Activated T-cell treated with anti-CD3 and anti-CD28 coated beads, Interleukin-2, amount 50 U/mL, for 48 hours (primary cell): ENCODE measurements at places on chromosomes 1 and 21.

GRCh38 chr1:180778782-180779398 is 133.8 kb upstream of the KIAA1614 start:
- DNase-seq = no peak

DNA sequence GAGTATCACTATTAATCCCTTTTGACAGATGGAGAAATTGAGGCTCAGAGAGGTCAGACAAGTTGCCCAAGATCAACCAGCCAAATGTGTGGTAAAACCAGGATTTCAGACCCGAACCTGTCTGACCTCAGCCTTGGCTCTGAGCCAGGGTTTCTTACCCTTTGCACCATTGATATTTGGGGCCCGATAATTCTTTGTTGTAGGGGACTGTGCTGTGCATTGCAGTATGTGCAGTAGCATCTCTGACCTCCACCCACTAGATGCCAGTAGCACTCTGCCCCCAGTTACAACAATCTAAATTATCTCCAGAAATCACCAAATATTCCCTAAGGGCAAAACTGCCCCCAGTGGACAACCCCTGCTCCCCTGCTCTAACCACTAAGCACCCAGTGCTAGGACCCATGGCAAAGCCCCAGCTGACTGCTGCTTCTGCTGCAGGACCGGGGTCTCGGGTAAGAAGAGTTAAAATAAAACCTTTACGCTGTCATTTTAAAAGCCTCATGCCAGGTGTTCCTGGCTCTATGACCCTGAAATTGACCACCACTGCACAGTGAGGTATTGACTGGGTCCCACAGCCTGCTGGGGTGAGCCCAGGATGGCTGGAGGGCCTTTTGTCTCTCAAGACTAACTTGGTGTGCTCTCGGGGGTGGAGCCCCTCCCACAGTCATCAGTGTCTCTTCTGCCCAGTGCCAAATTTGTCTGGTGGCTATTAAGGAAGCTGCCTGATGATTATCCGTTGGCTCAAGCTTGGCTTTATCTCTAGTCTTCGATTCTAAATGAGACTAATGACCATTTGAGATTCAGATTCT is 5.6 kb upstream of the MAN1C1 start:
- DNase-seq = no peak

DNA sequence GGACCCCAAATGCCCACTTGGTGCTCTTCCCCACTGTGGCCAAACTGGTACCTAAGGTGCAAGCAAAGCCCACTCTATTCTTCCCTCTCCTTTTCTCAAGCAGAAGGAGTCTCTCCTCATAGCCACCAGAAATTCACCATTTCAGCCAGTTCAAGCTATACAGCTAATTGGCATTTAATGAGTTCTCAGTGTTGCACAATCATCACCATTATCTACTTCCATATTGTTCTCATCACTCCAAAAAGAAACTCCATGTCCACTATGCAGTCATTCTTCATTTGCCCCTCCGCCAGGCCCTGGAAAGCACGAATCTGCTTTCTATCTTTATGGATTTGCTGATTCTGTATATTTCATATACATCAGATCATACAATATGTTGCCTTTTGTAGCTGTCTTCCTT is 9.9 kb upstream of the ATG4C start:
- no peak for DNase-seq

GRCh38 chr1:193657552-193657951 is 471.1 kb upstream of the B3GALT2 start:
- no peak for DNase-seq

DNA sequence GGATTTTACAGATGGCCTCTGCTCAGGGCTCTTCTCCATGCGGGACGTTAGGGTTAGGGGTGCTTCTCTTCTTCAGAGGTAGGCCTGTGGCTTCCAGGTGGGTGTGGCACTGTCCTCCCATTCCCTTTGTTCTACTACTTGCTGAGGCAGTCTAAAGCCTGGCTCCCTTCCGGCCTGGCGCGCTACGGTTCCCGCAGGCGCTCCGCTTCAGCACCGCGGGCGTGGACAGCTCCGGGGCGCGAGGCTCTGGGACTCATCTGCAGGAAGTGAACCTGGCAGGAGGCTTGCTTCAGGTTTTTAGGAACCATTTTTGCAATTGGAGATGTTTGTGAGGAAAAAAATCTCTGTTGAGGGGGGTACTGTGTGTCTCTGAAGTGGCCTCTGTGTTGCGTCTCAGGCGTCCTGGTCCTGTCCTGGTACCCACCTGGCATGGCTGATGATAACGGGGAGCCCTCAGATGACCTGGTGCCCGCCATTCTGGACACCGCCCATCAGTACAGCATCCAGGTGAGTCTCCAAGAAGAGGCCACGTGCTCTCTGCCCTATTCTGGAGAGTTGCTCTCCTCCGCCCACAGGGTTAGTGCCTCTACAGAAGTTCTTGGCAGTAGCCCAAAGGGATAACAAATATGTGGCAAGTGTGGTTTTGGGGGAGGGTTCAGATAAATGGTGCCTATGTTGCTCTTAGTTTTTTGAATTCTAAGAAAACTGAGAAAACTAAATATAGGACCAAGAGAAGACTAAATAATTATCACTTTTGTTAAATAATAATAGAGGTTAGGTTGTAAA is 1.9 kb downstream of the MANEAL start:
- DNase-seq = peak; percentile 73

DNA sequence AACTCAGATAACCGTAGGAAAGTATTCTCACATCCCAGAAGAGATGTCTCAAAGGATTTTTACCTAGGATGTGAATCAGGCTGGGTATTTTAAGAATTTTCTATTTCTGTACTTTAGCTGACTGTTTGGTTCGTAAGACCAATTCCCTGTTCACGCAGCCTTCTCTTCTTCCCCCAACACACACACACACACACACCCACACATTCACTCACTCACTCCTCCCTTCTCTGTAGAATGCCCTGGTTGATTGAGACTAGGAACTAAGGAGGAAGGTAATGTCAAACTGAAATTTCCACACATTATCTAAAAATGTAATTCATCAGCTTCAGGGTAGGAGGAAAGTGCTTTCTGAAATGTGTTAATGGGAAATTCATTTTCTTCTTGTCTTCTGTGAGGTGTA is 43.5 kb downstream of the ELAVL4 start:
- DNase-seq = no peak

GRCh38 chr1:244545511-244545910 is 84.4 kb downstream of the CATSPERE start:
- DNase-seq = no peak

- peak; percentile 86 for DNase-seq
These were observed 1.2 kb downstream of the GPR153 start for GRCh38 chr1:6259491-6260362.

GRCh38 chr1:156667968-156668709 is 9.1 kb downstream of the NES start:
- DNase-seq = no peak

- DNase-seq = no peak
These were observed 360.7 kb downstream of the CAMTA1 start for GRCh38 chr1:7145947-7146346.

DNA sequence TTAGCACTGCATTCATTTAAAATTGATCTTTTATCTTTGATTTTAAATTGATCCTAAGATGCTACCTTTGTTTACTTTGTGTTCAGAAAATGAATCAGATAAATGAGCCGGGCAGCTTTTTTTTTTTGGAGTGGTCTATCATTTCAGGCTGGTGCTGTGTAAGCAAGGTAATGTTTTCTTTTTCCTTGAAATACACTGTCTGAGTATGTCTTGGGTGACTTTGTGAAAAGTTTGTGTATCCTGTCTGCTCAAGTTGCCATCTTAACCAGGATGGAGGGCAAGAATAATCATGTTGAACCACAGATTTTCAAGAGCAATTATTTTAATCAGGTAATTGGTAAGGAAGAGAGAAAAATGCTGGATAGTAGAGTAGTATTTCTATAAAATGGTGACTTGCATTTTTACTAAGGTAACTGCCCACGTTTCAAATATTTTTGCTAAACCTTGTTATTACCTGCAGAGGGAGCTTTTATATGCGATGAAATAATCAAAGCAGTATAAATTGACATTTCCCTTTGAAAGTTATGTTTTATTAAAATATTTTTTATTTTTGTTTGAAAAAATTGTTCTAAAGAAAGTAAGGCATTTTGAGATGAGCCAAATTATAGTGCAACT is 11.1 kb downstream of the ADGRL2 start:
- DNase-seq = no peak

DNA sequence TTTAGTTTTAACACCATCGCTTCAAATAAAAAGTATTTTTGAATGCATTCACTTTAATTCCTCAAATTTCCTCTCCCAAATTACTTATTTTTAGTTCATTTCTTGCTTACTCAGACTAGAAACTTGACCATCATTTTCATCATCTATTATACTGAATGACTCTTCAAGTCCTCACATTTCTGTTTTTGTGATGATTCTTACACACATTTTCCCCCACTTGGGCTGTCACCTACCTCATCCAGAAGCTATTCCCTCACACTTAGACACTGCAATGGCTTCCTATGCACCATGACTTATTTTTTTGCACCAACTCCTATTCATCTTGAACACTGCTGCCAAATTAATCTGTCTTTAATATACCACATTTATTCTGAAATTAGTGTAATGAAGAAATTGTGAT is 239.6 kb upstream of the DUSP10 start:
- DNase-seq = no peak

DNA sequence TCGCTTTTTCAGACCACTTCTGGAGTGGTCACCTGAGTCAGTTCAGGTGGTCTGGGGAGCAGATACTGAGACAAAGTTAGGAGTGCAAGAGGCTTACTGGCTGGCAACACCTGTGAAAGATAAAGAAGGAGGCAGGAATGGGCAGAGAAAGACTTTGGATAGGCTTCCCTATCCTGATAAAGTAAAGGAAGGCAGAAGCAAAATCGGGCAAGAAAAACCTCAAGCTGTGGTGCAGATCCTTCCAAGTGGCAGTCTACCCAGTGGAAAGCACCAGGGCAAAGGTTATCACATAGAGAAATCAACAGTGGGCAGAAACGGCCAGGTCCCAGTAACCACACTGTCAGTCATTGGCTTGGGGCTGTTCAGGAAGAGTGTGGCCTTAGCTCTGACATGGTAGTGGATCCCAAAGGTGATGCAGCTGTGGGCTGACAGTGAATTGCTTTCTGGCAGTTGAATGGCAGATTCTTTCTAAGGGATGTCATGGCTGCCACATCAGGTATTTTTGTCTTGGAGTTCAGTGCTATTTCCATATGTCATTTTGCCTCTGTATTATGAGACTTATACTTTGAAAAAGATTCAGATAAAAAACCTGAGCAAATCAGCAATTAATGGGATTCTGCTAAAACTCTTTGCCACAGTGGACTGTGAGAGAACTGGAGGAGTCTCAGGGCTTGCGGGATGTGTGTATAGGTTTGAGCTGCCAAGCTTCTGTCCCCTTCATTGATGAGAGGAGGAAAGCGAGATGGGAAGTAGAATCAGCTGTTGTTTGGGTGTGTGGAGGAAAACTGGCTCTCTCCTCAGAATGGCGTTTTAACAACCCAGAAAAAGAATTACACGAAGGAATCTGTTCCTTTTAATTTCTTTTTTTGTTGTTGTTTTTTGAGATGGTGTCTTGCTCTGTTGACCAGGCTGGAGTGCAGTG is 8.1 kb upstream of the CGN start:
- no peak for DNase-seq

DNA sequence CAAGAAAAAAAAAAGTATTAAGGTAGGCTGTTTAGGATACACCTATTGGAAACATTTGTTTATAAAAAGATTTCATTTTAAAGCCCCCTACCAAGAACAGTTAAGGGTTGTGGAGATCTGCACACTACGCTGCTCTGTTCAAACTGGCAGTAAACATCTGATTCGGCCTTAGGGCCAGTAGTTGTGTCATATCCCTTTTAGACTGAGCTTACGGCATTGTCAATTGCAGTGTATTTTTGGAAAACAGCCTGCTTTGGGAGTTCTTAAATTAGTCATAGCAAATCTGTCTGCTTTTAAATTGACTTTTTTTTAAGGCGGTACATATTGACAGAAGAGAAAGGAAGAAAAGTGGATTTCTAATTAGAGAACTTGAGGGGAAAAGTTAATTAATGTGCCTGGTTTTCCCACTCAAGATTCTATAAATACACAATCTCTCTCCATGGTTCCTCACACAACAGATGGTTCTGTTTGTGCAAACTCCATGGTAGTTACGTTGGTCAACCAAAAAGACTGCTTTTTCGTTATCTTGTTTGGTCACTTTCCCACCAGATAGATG is 1.7 kb upstream of the ELK4 start:
- DNase-seq = no peak

GRCh38 chr1:94130851-94131595 is 10.1 kb upstream of the ABCA4 start:
- no peak for DNase-seq

- DNase-seq = no peak
These were observed 69.7 kb upstream of the PDE9A start for GRCh38 chr21:42583477-42584295.

DNA sequence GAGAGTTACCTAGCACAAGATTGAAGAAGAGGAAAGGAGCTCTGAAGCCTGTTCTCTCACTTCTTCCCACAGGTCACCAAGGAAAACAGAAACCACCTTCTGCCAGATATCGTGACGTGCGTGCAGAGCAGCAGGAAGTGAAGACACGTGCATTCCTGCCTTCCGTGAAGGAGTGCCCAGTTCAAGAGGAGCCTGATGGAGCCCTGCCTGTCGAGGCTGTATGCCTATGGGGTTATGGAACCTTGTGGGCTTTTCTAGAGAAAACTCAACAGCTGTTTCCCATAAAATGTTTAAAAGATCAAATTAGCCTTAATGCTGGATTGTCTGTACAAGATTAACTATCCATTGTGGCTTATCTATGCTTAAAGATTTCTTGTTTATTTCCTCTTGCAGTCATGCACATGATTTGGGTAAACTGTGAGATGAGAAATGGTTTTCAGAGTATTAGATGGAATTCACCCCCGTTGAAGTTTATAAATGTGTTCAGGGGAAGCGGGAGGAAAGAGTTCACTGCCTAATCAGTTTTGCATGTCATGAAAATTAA is 27.8 kb downstream of the NTPCR start:
- no peak for DNase-seq

DNA sequence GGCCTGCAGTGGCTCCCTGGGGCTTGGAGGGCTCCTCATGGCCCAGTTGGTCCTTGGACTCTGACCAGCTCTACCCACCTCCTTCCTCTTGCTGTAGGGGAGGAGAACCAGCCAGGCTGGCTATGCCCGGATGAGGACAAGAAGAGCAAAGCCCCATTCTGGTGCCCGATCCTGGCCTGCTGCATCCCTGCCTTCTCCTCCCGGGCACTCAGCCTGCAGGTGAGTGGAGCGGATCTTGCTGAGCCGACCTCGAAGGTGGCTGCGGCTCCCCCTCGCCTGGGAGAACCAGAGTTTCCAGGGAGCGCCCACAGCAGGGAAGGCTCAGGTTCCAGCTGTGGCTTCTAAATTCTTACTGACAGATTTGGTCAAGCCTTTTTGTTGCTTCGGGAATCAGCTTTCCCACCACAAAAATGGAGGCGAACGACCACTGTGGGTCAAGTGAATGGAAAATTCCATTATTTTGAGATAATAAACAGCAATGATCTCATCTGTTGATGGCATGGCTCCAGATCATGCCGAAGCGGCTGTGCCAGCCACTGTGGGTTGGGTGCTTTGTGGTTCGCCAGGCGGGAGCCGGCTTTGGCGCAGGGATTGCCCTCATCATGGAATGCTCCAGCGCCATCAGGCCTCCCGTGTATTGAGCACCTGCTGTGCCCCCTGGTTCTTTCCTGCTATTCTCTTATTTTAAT is 106.5 kb upstream of the ACTL8 start:
- no peak for DNase-seq
